Peyer's patch (tissue), 4 donors: ENCODE measurements at places on chromosomes 4 and X. TPM values are rescaled to one million over a fixed set of nuclear protein-coding genes. Genes with fewer than 3 reads are reported as not detected.

The UGT2B7 gene
- 42.2 TPM for total RNA-seq

The GATA1 gene
- not detected for total RNA-seq

The AFP gene
- total RNA-seq = not detected

The MAGEH1 gene
- 6.6 TPM for total RNA-seq

The LRAT gene
- not detected for total RNA-seq

The COL4A5 gene
- total RNA-seq = 9.5 TPM

The HEPH gene
- total RNA-seq = 230 TPM

The SFRP2 gene
- total RNA-seq = 20.3 TPM

The EGF gene
- 0.80 TPM for total RNA-seq

The MID2 gene
- 4.9 TPM for total RNA-seq

The PNMA6F gene
- total RNA-seq = not detected

The ADH7 gene
- total RNA-seq = not detected

The TAF7L gene
- total RNA-seq = not detected

The SATL1 gene
- not detected for total RNA-seq

The IGFBP7 gene
- total RNA-seq = 37.1 TPM

The GAGE12J gene
- not detected for total RNA-seq

The NAP1L5 gene
- total RNA-seq = 0.85 TPM

The TMEM271 gene
- total RNA-seq = not detected

The SLBP gene
- total RNA-seq = 26.8 TPM

The VCX gene
- not detected for total RNA-seq

The TLR6 gene
- 14.9 TPM for total RNA-seq

The KLHL2 gene
- total RNA-seq = 6.1 TPM

The PPID gene
- 60.2 TPM for total RNA-seq

The METAP1 gene
- 28.9 TPM for total RNA-seq

The BEX3 gene
- total RNA-seq = 21.0 TPM

The GPR50 gene
- not detected for total RNA-seq

The HSFX4 gene
- total RNA-seq = not detected
